ENCODE measurements at places on chromosomes 3 and 15. TPM values are rescaled to one million over a fixed set of nuclear protein-coding genes. Genes with fewer than 3 reads are reported as not detected.

The BOC gene
- 7.5 TPM for total RNA-seq

The ROPN1 gene
- not detected for total RNA-seq

The VWA5B2 gene
- 0.38 TPM for total RNA-seq

The GABRB3 gene
- total RNA-seq: 78.3 TPM

The TNFSF10 gene
- total RNA-seq: 0.10 TPM

The CFAP161 gene
- not detected for total RNA-seq

The PPARG gene
- total RNA-seq: 40.6 TPM

The ZNF662 gene
- total RNA-seq: not detected

The ZNF639 gene
- 23.8 TPM for total RNA-seq

The ARL6IP5 gene
- total RNA-seq: 89.2 TPM

The TOPAZ1 gene
- not detected for total RNA-seq

The ZNF774 gene
- 1.4 TPM for total RNA-seq

The PIF1 gene
- 21.1 TPM for total RNA-seq

The EEF1AKMT4 gene
- 12.2 TPM for total RNA-seq

The MAP6D1 gene
- 5.9 TPM for total RNA-seq

The C2CD4A gene
- total RNA-seq: 0.02 TPM

The NTRK3 gene
- 21.1 TPM for total RNA-seq

The RAB6B gene
- total RNA-seq: 2.4 TPM

The KPNA4 gene
- 34.2 TPM for total RNA-seq

The CADPS gene
- total RNA-seq: not detected

The FURIN gene
- total RNA-seq: 47.3 TPM

The TRANK1 gene
- total RNA-seq: 1.7 TPM

The MED12L gene
- total RNA-seq: 0.66 TPM

The SMCO1 gene
- total RNA-seq: not detected

The RARB gene
- 6.6 TPM for total RNA-seq

The SERPINI1 gene
- total RNA-seq: 2.6 TPM

Measured in A549 treated with DMSO at 1 μM for 4 hours (cell line).